Activated CD8-positive, alpha-beta memory T cell treated with anti-CD3 and anti-CD28 coated beads, Interleukin-2, amount 10 ng/mL, durations not matched to agents 7 days and 5 days (primary cell): ENCODE measurements at places on chromosomes 13 and 19. TPM values are rescaled to one million over a fixed set of nuclear protein-coding genes. Genes with fewer than 3 reads are reported as not detected.

The THAP8 gene
- 4.2 TPM for total RNA-seq

The GNA15 gene
- total RNA-seq: 39.8 TPM

The ZNF600 gene
- 23.8 TPM for total RNA-seq

The PRSS57 gene
- not detected for total RNA-seq

The CDX2 gene
- not detected for total RNA-seq

The ZIC5 gene
- not detected for total RNA-seq

The LSM7 gene
- total RNA-seq: 135 TPM

The CIC gene
- 67.3 TPM for total RNA-seq

The PBX4 gene
- total RNA-seq: 39.9 TPM

The SHFL gene
- 146 TPM for total RNA-seq

The F10 gene
- total RNA-seq: not detected

The TLE6 gene
- total RNA-seq: 3.2 TPM

The ZNF331 gene
- 26.5 TPM for total RNA-seq

The FARP1 gene
- 0.87 TPM for total RNA-seq

The GJB2 gene
- total RNA-seq: 8.7 TPM

The SMIM44 gene
- total RNA-seq: not detected

The KIR3DL2 gene
- 1.8 TPM for total RNA-seq

The KBTBD7 gene
- total RNA-seq: 7.6 TPM

The FFAR1 gene
- not detected for total RNA-seq

The GNG7 gene
- total RNA-seq: not detected

The HRC gene
- total RNA-seq: not detected
